Thoracic aorta (tissue), 2 donors: ENCODE measurements at places on chromosomes 13 and 19. TPM values are rescaled to one million over a fixed set of nuclear protein-coding genes. Genes with fewer than 3 reads are reported as not detected.

The WDR87 gene
- not detected for total RNA-seq

GRCh38 chr13:110433014-110433413 is 125.9 kb downstream of the COL4A2 start:
- H3K27ac ChIP-seq = peak overlapping the region; percentile 77
- H3K36me3 ChIP-seq = peaks cover 55% of the 10 kb centered on the region
- peak overlapping the region; percentile 29 for H3K4me3 ChIP-seq

The NCR1 gene
- total RNA-seq = not detected

DNA sequence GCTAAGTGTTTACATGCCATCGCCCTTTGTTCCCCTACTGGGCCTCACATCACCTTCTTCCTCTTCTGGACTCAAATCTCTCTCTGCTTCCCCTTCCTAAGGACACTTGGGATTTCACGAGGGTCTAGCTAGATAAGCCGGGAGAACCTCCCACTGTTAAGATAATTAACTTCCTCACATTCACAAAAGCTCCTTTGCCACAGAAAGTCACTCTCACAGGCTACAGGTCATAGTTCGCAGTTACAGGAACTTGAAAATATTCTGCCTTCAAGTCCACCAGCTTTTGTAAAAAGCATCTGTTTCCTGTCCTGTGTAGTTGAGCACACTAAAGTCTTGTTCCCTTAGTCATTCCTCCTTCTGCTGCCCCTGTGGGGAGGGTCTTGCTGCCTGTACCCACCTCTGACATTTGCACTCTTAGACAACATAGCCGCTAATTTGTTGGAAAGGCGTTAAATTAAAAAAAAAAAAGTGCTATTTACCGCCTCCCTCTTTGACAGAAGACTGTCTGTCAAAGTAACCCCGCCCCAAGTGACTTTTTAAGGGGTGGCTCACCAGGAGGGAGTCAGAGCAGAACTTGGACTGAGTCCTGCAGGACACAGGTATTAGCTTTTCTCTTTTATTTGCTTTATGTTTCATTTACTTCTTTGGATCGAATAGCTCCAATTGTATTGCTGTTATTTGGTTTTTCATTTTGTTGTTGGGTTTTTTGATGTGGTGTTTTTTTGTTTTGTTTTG is 26.8 kb upstream of the CEACAM21 start:
- H3K36me3 ChIP-seq = no peaks in the 10 kb centered on the region
- no peaks in the 10 kb centered on the region for H3K27me3 ChIP-seq
- H3K4me1 ChIP-seq = no peaks in the 10 kb centered on the region
- DNase-seq = no peak

DNA sequence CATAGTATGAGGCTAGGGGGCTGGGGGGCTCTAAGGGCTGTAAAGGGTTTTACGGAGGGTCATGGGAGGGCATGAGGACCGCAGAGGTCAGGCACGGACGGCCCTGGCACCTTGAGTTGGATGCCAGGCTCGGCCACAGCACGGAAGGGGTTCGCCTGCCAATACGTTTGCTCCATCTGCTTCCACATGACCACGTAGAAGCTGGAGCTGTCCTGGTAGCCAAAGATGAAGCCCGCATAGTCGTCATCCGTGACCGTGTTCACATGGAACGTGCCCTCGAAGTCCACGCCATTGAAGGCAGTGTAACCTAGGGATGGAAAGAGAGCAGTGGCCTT is 6.4 kb downstream of the COMP start:
- DNase-seq = no peak
- H3K36me3 ChIP-seq = no peaks in the 10 kb centered on the region
- H3K27me3 ChIP-seq = peaks cover 16% of the 10 kb centered on the region
- peaks cover 7% of the 10 kb centered on the region for H3K4me1 ChIP-seq
- H3K27ac ChIP-seq = no peak overlapping the region

DNA sequence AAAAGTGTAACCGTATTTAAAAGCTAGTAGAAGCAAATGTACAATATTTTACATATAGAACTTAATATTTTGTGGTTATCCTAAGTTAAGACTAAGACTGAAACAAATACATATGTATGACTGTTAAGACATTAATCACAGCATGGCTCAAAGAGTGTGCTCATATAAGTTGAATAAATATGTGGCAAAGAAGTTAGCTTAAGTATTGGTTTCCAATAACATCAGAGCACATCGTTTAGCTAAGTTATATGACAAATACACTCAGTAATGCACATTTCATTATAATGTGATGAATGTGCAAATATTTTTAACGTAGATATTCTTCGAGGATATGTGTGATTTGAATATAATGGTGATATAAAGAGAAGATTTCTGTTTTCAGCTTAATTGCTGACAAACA is 253.8 kb downstream of the SLITRK5 start:
- H3K27ac ChIP-seq = no peak overlapping the region
- no peaks in the 10 kb centered on the region for H3K4me1 ChIP-seq
- DNase-seq = no peak
- H3K27me3 ChIP-seq = no peaks in the 10 kb centered on the region

GRCh38 chr19:36032251-36033104 is at the start of gene CLIP3:
Gene CLIP3 (minus strand): TSS chr19:36032873. CDS start chr19:36032357, 516 bp downstream.
- no peaks in the 10 kb centered on the region for H3K36me3 ChIP-seq
- H3K27ac ChIP-seq = peak within 1 kb of the TSS; percentile 83
- no peaks in the 10 kb centered on the region for H3K27me3 ChIP-seq
- peaks cover 5% of the 10 kb centered on the region for H3K4me1 ChIP-seq
- no peak for DNase-seq

The AP1M2 gene
- total RNA-seq = 2.3 TPM

- no peaks in the 10 kb centered on the region for H3K27me3 ChIP-seq
- H3K4me1 ChIP-seq = no peaks in the 10 kb centered on the region
- no peak overlapping the region for H3K4me3 ChIP-seq
- no peak for DNase-seq
- no peak overlapping the region for H3K27ac ChIP-seq
These were observed 16.3 kb downstream of the CATSPERG start for GRCh38 chr19:38351865-38352395.

DNA sequence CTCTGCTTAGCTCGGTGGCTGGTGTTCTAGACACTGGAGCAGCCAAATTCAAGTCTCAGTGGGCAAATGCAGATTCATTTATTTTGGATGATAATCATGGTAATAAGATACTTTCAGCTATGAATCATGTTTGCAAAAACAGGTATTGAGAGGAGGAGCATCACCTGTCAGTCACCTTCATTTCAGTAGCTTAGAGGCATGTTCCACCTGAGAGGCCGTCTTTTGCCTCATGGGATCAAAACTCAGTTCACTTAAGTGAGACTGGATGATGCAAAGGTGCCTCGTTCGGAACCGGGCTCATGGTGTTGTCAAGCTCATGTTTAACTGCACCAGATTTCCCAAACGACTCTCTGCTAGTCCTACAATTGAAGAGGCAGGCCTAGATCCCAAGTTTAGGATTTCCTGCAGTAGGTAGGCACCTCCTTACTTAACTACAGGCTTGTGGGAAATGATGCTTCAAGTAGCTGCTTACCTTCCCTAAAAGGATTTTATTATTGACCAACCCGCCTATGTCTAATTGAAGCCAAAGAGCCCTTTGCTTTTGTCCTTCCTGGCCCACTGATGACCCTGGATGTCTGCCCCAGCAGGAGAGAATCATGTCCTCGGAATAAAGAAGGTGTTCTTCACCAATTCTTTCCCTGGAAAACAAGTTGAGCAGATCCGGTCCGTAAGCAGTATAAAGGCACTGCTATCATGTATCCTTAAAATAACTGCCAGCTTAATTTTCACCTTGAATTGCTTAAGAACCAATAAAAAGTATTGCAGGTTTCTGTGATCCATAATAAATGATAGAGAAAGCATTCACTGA is 60.0 kb downstream of the ZAR1L start:
- DNase-seq = no peak
- no peaks in the 10 kb centered on the region for H3K27me3 ChIP-seq

DNA sequence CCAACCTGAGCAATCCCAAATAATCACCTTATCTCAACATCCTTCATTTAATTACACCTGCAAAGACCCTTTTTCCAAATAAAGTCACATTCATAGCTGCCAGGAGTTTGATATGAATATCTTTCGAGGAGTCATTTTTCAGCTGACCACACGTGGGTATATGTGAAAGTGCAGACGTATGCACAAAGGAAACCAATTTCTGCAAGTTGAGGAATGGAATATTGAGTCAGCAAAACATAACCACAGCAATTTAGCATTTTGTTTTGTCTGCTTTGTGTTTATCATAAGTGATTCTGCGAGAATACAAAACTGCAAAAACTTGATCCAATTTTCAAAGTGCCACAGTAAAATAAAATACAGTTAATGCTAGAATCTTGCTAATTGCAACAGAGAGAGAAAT is 295.9 kb downstream of the SUCLA2 start:
- no peak overlapping the region for H3K27ac ChIP-seq
- H3K27me3 ChIP-seq = no peaks in the 10 kb centered on the region
- no peak overlapping the region for H3K4me3 ChIP-seq

DNA sequence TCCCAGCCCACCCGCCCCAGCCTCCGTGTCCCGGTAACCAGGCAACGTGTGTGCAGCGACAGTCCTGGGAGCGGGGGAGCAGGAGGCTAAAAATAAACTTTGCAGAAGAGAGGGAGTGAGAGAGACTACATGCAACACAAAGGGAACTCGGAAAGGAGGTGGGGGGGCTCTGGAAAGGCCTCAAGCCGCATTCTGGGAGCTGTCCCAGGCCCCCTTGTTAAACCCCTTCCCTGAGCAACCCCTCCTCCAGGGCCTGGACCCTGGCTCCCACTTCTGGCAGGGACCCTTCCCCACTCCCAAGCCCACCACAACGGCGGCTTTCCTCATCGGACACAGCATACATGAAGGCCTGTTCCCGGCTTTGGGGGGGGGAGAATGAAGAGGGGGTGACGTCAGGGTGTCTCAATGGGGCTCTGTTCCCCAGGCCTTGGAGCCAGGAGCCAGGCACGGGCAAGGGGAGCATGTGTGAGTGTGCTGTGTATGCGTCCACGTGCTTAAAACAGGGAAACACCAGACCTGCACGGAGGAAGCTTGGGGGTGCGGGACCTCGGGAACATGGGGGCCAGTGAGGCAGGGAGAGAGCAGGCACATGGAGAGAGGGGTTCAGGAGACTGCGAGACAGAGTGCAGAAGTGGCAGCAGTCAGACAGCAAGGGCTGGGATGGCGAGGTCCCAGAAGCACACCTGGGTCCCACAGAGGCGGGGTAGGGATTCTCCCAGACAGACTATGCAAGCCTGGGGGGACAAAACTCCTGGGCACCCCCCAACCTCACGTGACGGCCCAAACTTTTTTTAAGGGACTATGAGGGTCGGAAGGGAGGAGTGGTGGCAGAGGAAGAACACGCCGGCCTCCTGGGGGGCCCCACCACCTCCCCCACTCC is 2.3 kb downstream of the ERF start:
- peaks cover 13% of the 10 kb centered on the region for H3K36me3 ChIP-seq
- H3K27ac ChIP-seq = peak overlapping the region; percentile 89
- H3K27me3 ChIP-seq = no peaks in the 10 kb centered on the region
- peak overlapping the region; percentile 99 for H3K4me3 ChIP-seq
- H3K4me1 ChIP-seq = peaks cover 50% of the 10 kb centered on the region
- no peak for DNase-seq

The LHFPL6 gene
- 115 TPM for total RNA-seq

GRCh38 chr19:53828531-53828930 is 4.4 kb upstream of the NLRP12 start:
- no peaks in the 10 kb centered on the region for H3K27me3 ChIP-seq
- H3K4me3 ChIP-seq = no peak overlapping the region
- H3K27ac ChIP-seq = no peak overlapping the region
- H3K4me1 ChIP-seq = no peaks in the 10 kb centered on the region
- no peak for DNase-seq

The KIR2DL4 gene
- total RNA-seq = not detected

GRCh38 chr19:14167576-14168138 is 31.3 kb upstream of the ASF1B start:
- H3K27ac ChIP-seq = no peak overlapping the region
- no peak for DNase-seq
- H3K4me1 ChIP-seq = no peaks in the 10 kb centered on the region
- H3K27me3 ChIP-seq = no peaks in the 10 kb centered on the region
- peak overlapping the region; percentile 33 for H3K4me3 ChIP-seq
